Neuronal stem cell (in vitro differentiated cells): ENCODE measurements at places on chromosomes 1 and 21.

GRCh38 chr1:85091671-85092280 lies 43.5 kb upstream of the MCOLN3 start:
- DNase-seq, result no peak

DNA sequence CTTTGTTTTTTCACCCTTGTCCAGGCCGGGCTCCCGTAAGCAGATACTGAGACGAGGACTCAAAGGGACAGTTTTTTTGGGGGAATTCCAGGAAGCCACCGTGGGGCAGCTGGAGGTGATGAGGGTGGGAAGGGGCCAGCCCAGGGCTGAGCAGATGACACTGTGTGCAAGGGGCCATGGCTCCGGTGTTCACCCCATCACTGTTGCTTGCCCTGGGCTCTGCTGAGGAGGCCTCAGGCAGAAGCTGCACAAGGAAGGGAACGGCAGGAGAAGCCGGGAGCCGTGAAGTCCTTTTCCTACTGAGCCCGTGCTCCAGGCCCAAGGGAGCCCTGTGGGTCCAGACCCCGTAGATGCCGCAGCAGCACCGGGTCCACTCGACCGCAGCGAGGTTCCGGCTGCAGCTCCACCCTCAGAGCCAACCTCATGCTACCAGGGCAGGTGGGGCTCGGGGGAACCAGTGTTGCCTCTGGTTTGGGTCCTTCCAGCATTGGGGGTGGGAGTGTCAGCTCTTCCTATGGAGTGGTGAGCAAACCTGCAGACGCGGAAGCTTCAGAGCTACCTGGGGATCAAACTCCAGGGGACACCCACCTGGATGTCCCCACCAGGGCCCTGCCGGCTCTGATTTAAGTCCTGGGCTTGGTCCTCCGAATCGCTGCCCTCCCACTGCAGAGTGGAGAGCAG lies 4.3 kb upstream of the CALML6 start:
- no peak for DNase-seq

- no peak for DNase-seq
These were observed 32.3 kb downstream of the RAB3GAP2 start for GRCh38 chr1:220239966-220240365.

DNA sequence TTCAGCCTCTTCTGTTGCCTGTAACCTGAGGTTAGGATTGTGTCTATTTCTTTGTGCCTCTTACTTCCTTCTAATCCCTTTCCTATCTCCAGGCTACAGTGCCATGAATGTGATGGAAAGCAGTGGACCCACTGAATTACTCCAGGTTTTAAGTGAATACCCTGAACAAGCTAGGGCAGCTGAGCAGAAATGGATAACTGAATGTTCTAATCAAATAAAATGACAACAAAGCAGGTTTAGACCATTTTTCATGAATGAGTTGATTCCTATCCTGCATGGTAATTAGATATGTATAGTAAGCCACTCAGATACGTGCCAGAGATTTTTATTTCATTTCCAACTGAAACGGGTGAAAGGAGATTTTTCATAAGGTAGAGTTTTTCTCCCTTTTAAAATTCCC lies 127.5 kb upstream of the ZP4 start:
- no peak for DNase-seq

- DNase-seq, result no peak
These were observed 90.5 kb upstream of the TLR5 start for GRCh38 chr1:223233410-223234169.

- DNase-seq, result no peak
These were observed 82.4 kb upstream of the COL11A1 start for GRCh38 chr1:103190766-103191165.

- DNase-seq, result peak; percentile 32
These were observed 283.5 kb downstream of the C1orf94 start for GRCh38 chr1:34460193-34460592.

- DNase-seq, result no peak
These were observed 26.0 kb upstream of the AGO1 start for GRCh38 chr1:35856964-35857363.

DNA sequence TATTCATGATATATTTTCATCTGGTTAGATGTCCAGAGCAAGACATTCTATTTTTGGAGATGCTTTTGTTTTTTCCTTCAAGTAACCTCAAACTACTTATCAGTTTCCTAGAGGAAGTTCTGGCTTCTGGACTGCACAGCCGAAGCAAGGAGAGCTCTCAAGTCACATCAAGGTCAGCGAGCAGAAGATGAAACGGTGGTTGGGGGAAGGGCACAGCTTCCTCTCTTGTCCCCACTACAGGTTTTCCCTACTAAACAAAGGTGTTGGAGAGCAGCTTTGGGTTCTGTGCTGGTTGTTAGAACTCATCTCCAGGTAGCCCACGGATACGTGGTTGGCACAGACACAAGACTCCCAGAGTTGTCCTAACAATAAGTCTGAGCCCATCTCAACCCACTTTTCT lies 5.1 kb upstream of the PLEKHO1 start:
- DNase-seq, result no peak

GRCh38 chr1:189787201-189787600 lies 690.5 kb downstream of the BRINP3 start:
- no peak for DNase-seq

- no peak for DNase-seq
These were observed 69.7 kb downstream of the ST6GALNAC3 start for GRCh38 chr1:76144247-76144646.

DNA sequence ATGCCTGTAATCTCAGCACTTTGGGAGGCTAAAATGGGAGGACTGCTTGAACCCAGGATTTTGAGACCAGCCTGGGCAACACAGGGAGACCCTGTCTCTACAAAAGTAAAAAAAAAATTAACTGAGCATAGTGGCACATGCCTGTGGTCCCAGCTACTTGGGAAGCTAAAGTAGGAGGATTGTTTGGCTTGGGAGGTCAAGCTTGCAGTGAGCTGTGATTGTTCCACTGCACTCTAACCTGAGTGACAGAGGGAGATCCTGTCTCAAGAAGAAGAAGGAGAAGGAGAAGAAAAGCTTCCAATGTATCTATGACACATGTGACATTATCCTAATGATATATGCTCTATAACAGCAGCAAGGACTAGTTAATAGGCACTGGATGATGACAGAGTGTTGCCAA lies 20.1 kb upstream of the ARHGAP29 start:
- no peak for DNase-seq

DNA sequence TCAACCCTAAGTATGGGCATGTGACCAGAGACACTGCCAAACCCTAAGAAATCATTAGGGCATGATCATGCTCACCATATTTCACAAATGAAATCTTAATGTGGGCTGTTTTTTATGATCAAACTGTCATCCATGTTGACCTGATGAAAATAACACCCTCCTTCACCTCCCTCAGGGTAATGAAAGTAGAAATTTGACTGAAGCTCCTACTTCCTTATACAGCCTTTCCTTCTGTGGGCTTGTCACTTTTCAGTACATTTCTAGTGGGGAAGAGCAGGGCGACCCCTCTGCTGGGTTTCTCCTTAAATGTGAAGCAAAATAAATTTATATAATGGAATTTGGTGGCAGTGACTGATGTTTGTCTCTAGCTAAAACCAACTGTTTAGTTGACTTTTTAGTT lies 25.9 kb downstream of the IVNS1ABP start:
- no peak for DNase-seq

DNA sequence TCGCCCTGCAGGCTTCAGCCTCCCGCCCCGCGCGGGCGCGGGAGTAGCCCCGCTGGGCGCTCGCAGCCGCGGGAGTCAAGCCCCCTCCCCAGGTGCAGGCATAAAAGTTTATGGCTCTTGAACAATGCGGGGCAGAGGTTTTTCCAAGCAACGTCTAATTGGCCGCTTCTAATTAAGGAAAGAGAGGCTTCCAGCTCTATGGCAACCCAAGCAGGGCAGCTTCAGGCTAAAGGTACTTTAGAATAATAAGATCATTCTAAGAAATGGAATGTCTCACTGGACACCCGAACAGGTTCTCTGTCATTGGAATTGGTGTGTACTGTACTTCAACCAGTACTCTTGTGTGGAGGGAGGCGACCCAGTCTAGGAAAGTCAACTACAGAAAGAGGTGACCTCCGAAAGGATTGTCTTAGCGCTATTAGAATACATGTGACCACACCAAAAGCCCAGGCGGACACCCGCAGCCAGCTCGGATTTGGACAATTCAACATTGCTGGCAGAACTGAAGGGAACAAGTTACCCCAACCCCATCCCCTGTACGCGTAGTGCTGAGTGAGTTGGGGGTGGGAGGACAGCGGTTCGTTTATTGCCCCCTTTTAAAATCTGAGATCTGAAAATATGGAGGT lies 12.5 kb downstream of the NR5A2 start:
- DNase-seq, result peak; percentile 35

GRCh38 chr1:153350321-153350957 lies 1.8 kb upstream of the PGLYRP4 start:
- no peak for DNase-seq

DNA sequence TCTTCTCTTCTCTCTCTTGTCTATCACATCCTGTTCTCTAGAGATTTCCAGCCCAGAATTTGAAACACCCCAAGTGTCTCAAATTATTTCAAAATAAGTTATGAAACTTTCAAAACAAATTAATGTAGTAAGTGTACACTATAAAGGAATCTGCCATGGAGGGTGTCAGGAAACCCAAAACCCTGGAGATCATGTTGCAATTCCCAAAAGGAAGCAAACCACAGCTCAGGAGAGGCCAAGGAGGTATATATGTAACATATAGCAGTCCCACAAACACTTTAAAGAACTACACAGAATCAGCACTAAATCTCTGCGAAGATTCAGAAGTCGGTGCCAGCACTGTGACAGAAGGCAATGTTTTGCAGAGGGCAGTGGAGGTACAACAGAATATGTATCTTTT lies 26.6 kb downstream of the PTPN14 start:
- no peak for DNase-seq

- DNase-seq, result no peak
These were observed 559.3 kb upstream of the ZRANB2 start for GRCh38 chr1:71640116-71640515.

GRCh38 chr1:153945131-153945794 lies 1.3 kb downstream of the DENND4B start:
- no peak for DNase-seq

DNA sequence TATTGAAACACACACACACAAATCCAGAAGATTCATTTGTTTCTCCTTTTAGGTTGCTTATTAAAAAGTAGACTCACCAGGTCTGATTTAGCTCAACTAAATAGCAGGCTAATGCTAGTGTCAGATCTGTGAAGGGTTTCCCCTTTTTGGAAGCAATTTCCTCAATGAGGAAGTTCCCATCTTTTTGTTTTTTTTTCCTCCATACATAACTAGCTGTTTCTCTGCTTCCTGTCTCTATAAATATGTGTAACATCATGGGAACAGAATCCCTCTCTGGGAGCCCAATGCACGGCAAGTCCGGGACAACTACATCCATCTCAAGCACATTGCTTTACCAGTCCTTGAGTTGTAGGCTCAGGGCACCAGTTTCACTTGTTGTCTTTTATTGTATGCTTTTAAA lies 1421.1 kb downstream of the PLA2G4A start:
- DNase-seq, result no peak

GRCh38 chr1:27525296-27526272 lies 35.6 kb upstream of the WASF2 start:
- DNase-seq, result no peak

DNA sequence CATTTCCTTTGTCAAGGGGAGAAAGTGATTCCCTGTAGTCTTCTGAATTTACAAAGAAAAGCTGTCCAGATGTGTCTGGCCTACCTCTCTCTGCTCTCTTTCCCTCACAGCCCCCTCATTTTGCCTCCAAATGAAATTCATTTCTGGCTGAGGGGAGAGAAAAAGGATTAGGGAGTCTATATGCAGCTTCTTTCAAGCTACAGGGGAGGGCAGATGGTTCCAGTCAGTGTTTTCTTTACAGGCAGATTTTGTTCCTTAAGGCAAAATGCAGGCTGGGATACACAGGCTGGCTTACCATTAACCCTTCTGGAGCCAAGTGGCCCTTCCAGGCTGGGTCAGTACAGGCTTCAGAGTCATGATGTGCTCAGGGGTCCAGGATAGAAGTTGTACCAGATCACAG lies 198.1 kb upstream of the USP24 start:
- DNase-seq, result no peak

GRCh38 chr1:6588893-6589520 lies 9.2 kb downstream of the ZBTB48 start:
- no peak for DNase-seq

- no peak for DNase-seq
These were observed 16.1 kb upstream of the FMOD start for GRCh38 chr1:203367057-203367456.

DNA sequence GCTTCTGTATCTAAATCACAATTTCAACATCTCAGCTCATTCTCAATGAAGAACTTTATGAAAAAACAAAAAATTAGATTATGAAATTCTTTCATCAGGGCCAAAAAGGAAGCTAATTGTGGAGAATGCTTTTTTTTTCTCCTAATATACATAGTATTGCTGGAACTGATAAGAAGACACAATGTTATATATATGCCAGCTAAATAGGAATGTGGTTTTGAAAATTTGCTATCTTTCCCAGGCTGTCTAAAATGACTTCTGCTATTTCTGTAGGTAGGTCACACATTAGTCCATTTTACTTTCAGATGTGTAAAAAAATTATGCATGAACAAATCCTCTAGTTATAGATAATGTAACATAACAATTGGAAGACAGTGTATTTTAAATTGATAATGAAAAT lies 732.9 kb downstream of the RWDD3 start:
- no peak for DNase-seq

GRCh38 chr1:90824551-90824950 lies 107.4 kb upstream of the BARHL2 start:
- no peak for DNase-seq

- no peak for DNase-seq
These were observed 1.5 kb downstream of the GUCA2B start for GRCh38 chr1:42154685-42155084.

GRCh38 chr21:30943243-30943642 lies 61.9 kb upstream of the KRTAP11-1 start:
- no peak for DNase-seq

DNA sequence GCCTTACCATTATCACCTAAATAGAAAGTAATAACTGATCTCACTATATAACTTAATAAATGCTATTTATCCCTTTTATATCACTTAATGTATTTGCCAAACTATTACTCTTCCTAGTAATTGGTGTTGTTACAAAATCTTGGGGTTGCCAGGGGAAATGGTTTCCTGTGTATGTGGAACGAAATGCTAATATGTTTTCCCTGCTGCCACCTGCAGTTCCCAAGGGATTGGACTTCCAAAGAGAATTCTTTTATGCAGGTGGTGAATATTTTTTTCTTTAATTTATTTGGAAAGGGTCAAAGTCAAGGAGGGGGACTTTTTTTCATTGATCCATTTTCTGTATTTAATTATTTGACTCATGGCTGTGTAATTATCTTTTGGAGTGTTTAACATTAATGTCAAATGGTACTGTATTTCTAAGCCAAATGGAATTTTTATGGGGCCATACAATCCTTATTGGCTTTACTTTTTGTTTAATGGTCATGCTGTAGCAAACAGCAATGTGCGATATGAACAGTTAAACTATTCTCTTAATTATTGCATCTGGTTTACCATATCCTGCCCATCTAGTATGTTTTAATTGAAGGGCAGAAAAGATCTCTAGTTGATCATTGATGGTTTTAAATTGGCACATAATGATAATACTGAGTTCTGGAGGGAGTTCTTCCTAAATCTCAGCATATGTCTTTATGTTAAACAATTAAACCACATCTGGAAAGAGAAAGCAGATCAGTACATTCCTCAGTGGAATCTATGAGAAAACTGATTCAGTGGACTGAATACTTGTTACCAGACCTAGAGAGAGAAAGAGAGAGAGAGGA lies 486.3 kb downstream of the TTLL7 start:
- no peak for DNase-seq
